ENCODE measurements at places on chromosomes 16 and 17.

- DNase-seq = no peak
These were observed 10.1 kb upstream of the COL1A1 start for GRCh38 chr17:50211249-50212120.

DNA sequence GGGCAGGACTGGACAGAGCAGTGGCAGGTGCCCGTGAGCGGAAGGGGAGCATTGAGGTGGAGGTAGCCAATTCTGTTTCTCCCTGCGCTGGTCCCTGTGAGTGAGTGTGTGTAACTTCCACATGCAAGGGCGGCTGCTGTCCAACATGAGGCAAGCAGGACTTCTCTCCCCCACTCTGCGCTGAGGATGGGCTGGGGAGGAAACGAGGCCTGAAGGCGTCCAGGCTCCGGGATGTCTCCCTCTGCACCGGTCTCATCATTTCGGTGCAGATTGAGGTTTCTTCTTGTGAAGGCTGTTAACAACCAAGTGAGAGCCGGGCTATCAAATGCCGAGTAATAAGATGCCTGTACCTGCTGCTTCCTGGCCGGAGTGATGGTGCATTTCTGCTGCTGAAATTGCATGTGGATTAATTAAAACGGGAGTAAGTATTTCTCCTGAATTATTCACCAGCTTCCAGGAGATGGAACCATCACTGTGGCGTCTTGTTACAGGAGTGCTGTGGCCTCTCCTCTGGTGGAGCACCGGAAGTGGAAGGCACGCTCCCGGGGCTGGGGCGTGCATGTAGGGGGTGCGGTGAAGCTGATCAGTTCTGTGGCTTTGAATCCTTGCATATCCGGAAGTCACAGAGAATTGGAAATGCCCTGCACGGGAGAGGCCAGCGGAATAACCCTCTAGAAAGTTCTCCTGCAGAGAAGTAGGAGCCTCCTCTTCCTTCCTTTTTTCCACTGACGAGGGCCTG, 41.7 kb upstream of the MGAT5B start:
- no peak for DNase-seq

DNA sequence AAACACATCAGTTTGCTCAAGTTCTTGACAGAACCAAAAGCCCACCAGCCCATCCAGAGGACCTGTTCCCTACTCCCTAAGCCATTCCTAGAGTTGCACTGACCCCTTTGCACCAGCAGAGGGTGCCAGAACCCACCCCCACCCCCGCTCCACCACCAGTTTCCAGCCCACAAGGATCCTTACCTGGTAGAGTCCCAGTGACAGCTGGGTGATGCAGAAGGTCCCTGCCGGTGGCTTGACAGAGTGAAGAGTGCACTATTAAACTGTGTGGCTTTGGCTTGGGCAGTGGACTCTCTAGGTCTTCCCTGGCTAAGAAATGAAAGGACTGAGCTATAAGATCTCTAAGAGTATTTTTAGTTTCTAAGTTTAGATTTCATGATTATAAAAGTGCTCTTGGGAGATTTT, 73.3 kb upstream of the MTMR4 start:
- DNase-seq = peak; percentile 52

GRCh38 chr17:1736348-1737281, 6.1 kb upstream of the SERPINF2 start:
- DNase-seq = no peak

DNA sequence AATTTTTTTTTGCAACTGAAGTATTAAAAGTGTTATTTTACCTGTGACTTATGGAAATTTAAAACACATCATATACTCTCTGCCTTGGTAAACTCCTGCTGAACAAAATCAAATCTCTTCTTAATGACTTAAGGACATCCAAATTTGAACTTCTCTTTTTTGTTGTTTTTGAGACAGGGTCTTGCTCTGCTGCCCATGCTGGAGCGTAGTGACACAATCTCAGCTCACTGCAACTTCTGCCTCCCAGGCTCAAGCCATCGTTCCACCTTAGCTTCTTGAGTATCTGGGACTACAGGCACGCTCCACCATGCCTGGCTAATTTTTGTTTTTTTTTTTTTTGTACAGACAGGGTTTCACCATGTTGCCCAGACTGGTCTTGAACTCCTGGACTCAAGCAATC, 56.1 kb downstream of the SKAP1 start:
- no peak for DNase-seq

DNA sequence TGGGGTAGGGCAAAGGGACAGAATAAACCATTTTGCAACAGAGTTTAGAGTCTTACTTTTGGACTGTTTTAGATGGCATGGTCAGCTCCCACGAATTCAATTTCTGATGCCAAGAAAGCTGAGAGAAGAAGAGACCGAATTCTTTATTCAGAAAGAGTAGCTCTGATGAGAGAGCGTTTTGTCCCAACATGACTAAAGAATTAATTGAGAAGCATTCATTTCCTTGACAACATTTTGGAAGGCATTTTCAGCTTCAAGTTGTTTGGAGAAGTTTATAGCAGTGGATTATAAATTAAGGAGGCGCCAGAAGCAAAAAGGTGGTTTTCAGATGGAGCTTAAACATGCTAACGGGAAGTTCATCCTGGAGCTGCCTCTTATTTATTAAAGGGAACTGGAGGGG, 12.2 kb downstream of the GAN start:
- no peak for DNase-seq

- DNase-seq = no peak
These were observed 15.0 kb upstream of the TOB1 start for GRCh38 chr17:50881182-50881581.

DNA sequence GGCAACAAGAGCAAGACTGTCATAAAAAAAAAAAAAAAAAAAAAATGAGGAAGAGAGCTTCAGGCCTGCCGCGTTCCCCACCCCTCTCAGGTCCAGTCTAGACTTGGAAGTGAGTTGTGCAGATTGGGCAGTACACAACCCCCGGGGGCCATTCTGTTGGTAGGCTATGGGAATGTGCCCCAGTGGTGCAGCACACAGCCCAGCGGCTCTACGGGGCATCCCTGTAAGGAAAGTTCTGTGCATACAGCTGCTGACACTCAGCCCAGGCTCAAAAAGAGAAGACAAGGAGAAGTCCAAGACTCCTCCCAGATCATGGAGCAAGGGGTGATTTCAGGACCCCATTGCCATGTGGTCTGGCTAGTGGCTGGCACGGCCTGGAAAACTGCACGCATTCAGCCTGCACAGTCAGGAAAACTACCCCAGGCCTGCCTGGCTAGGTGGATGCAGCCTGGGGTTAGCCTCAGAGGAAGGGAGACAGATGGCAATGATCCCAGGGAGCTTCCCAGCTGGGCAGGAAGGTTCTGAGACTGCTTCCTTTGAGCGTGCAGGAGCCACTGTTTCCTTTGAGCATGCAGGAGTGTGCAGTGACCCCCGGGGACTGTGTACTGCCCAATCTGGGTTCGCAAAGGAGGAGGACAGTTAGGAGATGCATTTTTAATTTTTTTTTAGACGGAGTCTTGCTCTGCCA, 44.8 kb downstream of the PECAM1 start:
- DNase-seq = no peak

GRCh38 chr17:7249830-7250229, 1.7 kb downstream of the CTDNEP1 start:
- DNase-seq = no peak

DNA sequence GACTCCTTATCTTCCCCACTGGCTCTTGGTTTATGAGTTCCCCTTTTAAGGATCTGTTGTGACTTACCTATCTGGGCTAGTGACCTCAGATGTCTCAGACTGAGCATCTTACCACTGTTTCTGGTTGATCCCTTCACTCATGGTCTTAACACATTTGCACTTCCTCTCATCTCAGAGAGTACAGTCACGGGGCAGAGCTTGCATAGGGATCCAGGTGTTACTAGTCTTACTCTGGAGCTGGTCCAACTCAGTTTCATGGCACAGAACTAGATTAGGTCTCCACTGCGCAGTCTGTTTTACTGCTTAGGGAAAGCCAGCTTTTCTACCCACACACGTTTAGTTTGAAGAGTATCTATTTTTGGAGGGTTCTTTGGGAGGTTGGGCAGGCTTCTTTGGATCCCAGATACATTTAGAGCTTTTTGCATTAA, 10.2 kb downstream of the GABARAPL2 start:
- no peak for DNase-seq

DNA sequence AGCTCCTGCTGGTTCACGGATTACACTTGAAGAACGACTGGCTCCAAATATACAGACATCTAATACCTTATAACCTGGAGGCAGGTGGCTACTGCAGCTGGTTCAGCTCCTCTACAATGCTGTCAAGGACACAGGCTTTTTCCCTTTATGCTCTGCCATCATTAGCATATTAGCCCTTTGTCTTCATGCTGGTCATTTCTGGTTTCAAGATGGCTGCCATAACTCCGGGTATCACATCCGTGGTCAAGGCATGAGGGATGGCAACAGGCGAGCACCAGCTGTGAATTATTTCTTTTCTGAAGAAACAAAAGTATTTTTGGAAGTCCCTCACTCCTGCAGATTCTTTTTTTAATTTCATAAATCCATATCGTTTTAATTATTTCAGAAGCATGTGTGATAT, 124.3 kb upstream of the MED13 start:
- DNase-seq = no peak

DNA sequence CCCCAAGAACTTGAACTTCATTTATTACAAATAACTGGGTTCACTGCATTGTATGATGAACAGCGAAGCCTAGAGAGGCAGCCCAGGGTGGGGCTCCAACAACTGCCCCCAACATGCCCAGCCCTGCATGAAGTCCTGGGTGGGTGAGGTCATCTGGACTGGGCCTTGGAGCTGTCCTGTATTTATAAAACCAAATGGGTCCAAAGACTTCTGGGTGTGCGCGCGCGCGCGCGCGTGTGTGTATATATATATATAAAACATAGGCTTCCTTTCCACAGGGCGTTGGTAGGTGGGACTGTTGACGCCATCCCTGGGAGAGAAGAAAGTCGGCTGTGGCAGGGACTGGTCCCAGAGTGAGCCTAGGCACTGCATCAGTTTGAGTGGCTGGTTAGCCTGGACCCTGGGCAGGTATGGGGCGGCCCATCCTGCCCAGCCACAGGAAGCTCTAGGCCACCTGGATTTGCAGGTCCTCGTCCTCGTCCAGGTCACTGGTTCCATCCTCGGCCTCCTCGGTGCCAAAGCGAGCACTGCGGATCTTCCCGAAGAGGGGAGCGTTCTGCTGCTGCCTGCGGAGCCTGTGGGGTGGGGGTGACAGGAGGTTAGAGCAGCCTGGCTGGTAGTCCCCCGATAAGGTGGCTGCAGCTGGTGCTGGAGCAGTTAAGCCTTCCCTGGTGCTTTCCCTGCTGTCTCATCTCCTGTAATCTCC, 23.9 kb downstream of the CCDC102A start:
- no peak for DNase-seq

DNA sequence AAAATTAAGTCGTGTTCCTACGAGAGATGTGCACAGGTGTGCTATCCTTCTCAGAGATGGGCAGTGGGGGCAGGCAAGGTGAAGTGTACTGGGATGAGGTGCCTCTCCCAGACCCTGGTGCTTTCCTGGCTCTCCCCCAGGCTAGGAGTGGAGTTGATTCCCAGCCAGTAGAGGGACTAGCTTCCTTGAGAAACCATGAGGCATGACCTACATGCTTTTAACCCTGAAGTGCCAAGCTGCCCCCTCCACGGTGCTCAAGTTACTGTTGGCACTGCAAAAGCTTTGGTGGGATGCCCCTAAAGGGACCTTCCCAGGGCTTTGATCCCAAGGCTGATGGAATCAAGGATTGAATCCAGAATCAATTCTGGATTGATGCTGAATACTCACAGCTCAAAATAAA, 47.0 kb upstream of the SREBF1 start:
- DNase-seq = no peak

DNA sequence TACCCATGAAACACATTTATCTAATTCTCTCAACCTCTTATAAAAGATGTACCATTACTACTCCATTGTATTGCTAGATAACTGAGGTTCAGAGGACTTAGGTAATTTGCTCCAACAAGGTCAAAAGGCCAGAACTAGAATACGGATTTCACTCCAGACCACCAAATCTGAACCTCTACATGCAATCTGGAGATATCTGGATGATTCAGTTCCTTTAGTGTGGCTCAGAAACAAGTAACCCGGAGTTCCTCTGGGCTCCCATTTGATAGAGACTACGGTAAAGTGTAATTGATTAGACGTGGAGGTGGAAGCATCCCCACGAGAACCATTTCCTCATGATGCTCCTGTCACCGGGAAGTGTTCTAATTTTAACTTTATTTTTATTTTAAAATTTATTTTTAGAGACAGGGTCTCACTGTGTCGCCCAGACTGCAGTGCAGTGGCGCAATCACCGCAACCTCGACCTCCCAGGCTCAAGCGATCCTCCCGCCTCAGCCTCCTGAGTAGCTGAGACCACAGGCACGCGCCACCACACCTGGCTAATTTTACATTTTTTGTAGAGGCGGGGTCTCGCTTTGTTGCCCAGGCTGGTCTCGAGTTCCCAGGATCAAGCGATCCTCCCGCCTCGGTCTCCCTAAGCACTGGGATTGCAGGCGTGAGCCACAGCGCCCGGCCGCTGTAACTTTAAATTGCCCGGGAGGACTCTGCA, 608 bp upstream of the COX10 start:
- DNase-seq = no peak

DNA sequence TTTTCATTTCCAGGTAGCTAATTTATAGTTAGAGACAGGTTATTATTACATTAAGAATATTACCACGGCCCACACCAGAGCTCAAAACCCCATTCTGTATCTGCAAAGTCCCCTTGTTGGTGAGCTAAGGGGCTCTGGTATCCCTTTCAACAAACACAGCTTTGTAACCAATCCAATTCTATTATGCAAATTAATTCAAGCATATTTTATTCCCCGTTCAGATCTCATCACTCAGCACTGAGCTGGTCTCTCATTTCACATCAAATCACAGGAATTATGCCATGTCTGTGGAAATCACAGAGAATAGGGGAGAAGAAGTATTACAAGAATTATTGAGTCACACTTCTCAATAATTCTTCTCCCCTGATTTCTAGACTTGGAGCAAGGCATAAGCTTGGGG, 111.7 kb downstream of the CDH11 start:
- DNase-seq = no peak

- DNase-seq = peak; percentile 74
These were observed 100.8 kb downstream of the ABCC12 start for GRCh38 chr16:48054881-48055601.

- no peak for DNase-seq
These were observed 14.1 kb upstream of the CIBAR2 start for GRCh38 chr16:85126394-85126704.

GRCh38 chr17:79117905-79118487, 43.4 kb downstream of the ENGASE start:
- DNase-seq = no peak

GRCh38 chr16:22240023-22240710, 34.1 kb downstream of the EEF2K start:
- no peak for DNase-seq

GRCh38 chr17:11889266-11889665, 108.0 kb downstream of the ZNF18 start:
- no peak for DNase-seq
